Trophoblast cell (in vitro differentiated cells and primary cell): ENCODE measurements at places on chromosomes 1 and 21.

DNA sequence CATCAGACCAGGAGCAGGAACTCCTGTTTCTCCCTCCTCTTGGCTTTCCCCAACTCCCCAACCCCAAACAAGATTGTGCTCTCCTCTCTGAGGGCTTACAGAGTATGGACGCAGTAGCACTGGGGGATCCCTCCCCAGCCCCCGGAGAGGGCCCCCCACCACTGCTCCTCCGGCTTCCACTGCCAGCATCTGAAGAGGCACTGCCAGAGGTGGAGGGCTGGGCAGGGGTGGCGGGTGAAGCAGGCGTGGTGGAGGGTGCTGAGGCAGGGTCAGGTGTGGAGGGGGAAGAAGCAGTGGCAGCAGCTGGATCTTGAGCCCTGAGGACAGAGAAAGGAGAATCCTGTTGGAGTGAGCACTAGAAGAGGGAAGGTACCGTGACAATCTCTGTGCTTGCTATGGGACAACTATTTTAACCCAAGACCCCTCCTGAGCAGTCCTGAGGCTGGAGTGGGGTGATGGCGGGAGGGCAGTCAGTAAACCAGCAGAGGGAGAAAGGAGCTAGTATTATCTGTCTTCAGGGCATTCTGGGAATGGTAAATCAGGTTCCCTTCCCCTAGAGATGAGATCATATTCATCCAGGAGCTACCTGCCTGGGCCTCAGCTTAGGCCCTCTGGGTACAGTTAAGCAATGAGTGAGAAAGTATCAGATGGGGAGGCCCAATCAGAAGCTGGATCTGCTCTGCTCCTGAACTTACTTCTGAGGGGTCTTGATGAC lies 2.4 kb downstream of the UBQLN4 start:
- DNase-seq: no peak

GRCh38 chr1:32962248-32962896 lies 2.2 kb downstream of the RNF19B start:
- no peak for DNase-seq

DNA sequence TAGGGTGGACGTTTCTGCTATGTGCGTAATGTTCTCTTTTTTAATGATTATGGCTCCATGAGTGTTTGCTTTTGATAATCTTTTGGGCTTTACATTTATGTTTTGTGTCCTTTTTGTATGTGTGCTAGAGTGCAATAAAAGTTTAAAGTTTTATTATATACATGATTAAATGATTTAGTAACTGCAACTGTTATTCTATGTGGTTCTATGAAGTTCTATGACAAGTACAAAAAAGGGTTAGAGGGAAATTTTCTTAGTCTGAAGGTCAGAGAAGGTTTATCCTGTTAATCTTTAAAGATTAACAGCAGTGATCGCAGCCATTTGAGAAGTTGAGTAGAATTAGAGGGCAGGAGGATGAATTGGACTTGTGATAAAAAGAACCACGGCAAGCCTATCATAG lies 386.4 kb upstream of the CHRM3 start:
- DNase-seq: no peak

DNA sequence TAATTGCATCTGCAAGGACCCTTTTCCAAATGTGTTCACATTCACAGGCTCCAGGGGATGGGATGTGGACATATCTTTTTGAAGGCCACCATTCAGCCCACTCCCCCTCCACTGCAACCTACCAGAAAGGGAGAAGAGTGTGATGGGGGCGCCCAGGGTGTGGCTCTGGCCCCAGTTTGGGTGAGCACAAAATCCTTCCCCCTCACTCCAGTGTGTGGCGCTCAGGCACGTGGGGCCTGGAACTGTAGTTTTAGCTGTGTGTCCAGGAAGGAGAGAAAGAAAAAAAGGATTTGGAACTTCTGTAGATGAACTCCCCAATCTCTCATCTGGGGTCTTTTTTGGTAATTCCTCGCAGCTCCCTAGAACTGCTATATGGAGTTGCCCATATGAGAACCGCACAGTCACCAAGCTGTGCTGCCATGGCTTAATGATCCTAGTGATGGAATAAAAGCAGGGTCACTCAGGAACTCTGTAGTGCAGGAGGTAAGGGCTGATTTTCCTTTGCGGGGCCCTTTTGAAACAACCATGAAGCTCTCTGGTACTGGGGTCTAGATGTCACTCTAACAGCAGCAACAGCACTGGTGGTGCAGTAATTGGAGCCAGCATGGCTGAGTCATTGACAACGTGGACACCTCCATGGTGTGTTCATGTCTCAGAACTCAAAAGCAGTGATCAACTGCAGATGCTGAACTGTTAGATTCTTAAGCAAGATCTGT lies 17.0 kb downstream of the AGT start:
- DNase-seq: no peak

- DNase-seq: peak; percentile 65
Measured at GRCh38 chr1:55140546-55140983, 74.6 kb downstream of the USP24 start.

DNA sequence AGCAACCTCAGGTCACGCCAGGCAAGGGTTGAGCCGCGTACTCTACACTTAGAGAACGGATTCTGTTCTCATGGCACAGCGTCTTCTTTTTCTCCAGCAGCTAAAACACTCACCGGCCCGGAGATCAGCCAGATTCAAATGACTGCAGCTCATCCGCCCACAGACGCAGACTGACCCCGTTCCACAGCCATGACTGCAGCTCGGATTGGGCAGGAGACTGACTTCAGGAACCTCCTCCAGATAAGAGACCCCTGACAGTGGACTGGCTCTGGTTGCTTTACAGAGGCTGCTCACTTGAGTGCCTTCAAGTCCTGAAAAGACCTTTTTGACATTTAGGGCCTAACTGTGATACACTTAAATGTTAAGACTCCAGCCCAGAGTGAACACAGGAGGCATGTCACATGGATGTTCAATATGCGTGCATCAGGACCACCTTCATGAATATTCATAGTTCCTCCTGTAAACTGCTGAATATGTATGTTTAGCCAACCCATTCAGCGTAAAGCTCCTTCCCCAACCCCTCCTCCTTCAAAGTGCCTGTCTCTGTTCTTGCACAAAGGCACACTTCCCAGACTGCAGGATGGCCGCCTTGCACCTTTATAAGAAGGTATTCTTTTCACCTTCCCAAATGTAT lies 42.6 kb downstream of the BACE2 start:
- DNase-seq: no peak

DNA sequence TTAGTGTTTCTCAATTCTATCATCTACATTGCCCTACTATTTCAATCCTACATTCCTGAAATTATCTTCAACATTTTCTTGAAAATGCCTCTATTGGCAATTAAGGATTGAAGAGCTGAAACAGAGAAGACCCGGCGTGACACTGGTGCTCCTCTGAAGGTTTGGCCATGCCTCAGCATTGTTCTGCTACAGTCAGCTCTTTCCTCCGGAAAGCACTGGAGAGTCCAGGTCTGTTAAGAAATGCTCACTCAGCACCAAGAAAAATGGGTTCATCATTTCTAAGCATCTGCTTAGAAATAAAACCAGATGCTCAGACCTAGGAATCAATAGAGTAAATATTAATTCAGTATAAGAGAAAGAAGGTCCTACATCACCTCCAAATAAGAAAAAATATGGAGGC lies 58.8 kb downstream of the WARS2 start:
- DNase-seq: no peak

GRCh38 chr21:43280949-43281633 lies 112.3 kb downstream of the CRYAA start:
- no peak for DNase-seq

DNA sequence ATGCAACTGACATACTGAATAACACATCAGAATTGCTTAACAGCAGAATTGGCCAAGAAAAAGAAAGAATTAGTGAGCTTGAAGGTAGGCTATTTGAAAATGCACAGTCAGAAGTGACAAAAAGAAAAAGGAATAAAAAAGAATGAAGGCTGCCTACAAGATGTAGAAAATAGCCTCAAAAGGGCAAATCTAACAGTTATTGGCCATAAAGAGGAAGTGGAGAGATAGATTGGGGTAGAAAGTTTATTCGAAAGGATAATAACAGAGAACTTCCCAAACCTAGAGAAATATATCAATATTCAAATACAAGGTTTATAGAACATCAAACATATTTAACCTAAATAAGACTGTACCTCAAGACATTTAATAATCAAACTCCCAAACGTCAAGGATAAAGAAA lies 67.5 kb downstream of the ATP6V1G3 start:
- DNase-seq: no peak
